NCI-H1417 treated with DMSO at 0.1 percent for 48 hours (cell line): ENCODE measurements at places on chromosomes 7 and 10.

- DNase-seq: no peak
Measured at GRCh38 chr10:80526218-80526617, 11.5 kb upstream of the SH2D4B start.

- DNase-seq: no peak
Measured at GRCh38 chr10:516764-517163, 172.7 kb downstream of the DIP2C start.

- DNase-seq: no peak
Measured at GRCh38 chr7:6384327-6384726, 63.4 kb downstream of the DAGLB start.

DNA sequence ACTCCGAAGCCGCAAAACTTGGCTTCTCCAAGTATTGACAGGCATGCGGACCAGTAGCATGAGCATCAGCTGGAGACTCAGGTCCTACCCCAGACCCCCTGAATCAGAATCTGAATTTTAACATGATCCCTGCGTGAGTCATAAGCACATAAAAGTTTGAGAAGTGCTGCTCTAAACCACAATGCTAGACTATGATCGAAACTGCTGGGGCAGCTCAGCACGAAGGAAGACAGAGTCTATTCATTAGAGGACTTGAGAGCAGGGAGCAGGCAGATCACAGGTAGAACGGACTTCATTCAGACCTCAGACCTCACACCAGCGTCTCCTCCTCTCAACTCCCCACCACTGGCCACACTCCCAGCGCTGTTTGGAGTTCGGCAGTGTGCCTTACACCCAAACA lies 16.9 kb downstream of the CAMK2G start:
- DNase-seq: no peak

DNA sequence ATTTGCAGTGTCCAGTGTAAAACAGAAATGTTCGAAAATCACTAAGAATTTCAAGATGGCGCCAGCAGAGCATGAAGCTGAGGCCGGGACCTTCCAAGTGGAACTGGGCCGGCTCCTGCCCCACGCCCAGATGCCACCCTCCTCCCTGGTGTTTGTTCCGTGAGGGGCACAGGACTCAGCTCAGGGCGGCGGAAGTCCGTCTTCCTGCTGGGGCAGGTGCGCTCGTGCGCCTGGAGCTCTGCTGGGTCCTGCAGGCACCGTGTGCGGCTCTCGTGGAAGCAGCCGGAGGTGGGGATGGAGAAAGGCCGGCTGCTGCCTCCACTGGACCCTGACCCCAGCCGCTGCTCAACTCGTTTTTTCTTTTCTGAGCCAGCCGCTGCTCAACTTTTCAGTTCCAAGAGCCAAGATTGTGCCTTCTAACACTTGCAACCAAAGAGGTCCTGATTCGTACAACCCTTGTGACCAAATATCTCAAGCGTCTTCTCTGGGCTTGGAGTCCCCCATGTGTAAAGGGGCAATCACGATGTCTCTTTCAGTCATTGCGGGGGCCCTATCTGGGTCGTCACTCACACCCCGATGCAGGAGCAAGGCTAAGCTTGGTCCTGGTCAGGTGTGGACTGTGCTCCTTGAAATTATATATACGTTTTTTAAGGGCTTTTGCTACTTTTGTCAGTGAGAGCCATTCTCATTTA lies 334.4 kb downstream of the ADARB2 start:
- DNase-seq: no peak
